Thymus (tissue), 14 donors: ENCODE measurements at places on chromosomes 5 and 9. TPM values are rescaled to one million over a fixed set of nuclear protein-coding genes. Genes with fewer than 3 reads are reported as not detected.
A peak's percentile ranks its signal among the peaks of the same experiment; 100 is the strongest.

Gene UGT3A2
- total RNA-seq, result 6.8 TPM

Gene FST
- 1.6 TPM for total RNA-seq

Gene LCN1
- 0.19 TPM for total RNA-seq

Gene IRGM
- 0.28 TPM for total RNA-seq

Gene EQTN
- total RNA-seq, result 0.05 TPM

Gene FAM151B
- 1.2 TPM for total RNA-seq

DNA sequence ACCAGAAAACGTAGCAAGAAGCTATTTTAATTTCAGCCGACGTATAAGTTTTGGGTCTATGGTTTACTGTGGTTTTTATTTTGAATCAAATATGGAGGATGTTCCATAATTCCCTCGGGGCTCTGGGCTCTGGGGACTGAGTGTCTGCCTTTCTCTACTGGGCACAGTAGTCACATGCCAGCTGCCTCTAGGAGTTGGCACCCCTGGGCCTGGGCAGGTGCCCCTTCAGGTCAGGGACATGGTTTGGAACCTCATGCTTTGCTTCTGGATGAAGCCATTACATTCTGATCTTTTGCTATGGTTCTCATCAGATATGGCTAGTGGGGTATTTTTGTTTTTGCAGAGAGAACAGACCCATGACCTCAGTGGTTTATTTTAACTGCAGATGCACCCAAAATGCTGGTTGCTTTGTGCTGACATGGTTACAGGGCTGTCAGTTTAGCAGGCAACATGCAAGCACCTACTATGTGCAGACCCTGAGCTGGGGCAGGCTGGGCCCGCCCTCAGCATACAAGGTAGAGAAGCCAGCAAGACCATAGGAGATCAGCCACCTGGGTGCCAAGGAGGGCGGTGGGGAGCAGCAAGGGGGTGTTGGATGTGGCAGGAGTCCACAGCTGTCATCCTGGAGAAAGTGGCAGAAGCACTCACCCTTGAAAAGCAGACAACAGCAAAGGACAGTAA, 54.5 kb upstream of the PSD2 start:
- peaks cover 4% of the 10 kb centered on the region for H3K27me3 ChIP-seq
- H3K36me3 ChIP-seq, result no peaks in the 10 kb centered on the region
- H3K4me1 ChIP-seq, result peaks cover 15% of the 10 kb centered on the region

- no peak overlapping the region for H3K4me3 ChIP-seq
- no peaks in the 10 kb centered on the region for H3K4me1 ChIP-seq
- H3K27ac ChIP-seq, result no peak overlapping the region
- no peaks in the 10 kb centered on the region for H3K27me3 ChIP-seq
Measured at GRCh38 chr5:8641786-8642505, 773.0 kb downstream of the MTRR start.

DNA sequence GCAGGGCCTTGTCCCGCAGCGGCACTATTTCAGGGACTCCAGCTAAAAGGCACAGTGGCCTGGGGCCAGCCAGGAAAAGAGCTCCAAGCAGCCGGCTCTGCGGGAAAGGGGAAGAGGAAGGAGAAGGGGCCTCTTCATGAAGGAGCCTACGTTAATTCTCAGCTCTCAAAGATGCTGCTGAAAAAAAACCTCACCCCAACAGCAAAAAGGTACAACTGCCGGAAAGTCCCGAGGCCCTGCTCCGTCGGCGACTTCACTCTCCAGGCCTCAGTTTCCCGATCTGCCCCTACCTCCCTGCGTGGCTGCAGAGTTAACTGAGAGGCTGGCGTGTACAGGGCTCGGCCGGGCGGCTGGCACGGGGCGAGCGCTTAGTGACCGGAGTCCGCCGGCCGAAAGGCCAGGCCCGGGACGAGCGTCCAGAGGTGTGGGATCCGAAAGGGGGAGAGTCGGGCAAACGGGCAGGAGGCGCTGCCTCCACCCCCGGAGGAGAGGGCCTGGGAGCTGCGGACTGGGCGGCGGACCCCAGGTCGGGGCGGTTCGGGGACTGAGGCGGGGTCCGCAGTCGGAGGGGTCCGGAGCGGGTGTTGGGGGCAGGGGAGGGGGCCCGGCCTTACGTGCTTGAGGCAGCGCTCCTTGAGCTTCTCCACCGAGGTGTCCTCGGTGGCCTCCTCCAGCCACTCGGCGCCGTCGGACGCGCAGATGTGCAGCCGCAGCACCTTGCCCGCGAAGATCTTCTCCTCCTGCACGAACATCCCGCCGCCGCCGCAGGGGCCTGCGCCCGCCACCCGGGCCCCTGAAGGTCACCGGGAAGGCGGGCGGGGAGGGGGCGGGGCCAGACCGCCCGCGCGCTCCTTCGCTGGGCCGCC, 529 bp downstream of the UBAC1 start:
- H3K36me3 ChIP-seq, result peaks cover 4% of the 10 kb centered on the region
- peaks cover 24% of the 10 kb centered on the region for H3K4me1 ChIP-seq
- no peaks in the 10 kb centered on the region for H3K27me3 ChIP-seq
- no peak for DNase-seq
- peak overlapping the region; percentile 67 for H3K27ac ChIP-seq

DNA sequence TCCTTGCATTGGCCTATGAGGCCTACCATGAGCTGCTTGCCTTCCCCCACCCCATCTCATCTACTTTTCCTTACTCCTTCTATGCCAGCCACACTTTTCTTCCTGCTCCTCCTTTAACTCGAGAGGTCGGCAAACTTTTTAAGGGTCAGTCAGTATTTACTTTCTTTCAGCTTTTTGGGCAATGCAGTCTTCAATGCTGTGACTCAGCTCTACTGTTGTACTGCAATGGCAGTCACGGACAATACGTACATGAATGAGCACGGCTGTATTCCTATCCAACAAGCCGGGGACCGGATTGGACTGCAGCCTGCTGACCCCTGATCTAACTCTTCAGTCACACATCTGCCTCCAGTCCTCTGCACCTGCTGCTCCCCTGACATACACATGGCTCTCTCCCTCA, 602 bp upstream of the ACTL7A start:
- no peaks in the 10 kb centered on the region for H3K27me3 ChIP-seq
- H3K36me3 ChIP-seq, result no peaks in the 10 kb centered on the region
- no peak overlapping the region for H3K4me3 ChIP-seq
- no peaks in the 10 kb centered on the region for H3K4me1 ChIP-seq
- DNase-seq, result no peak

DNA sequence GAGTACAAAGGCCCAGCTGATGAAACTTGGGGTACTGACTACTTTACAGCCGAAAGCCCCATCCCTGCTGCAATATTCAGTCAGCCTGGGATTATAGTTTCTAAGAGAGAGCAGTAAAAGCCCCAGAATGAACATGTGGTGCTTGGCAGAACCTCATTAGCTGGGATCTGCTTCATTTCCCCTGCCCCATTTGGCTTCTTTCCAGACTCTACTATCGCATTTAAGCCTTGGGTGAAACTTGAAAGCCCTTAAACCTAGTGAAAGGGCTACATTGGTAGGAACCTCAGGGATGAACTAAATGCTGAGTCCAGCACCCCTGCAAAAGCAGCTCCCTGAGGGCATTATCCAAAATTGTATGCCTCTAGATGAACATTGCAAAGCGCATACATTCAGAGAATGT, 631.1 kb downstream of the ACTL7B start:
- no peak overlapping the region for H3K4me3 ChIP-seq
- no peak for DNase-seq
- no peak overlapping the region for H3K27ac ChIP-seq
- H3K27me3 ChIP-seq, result no peaks in the 10 kb centered on the region
- H3K36me3 ChIP-seq, result no peaks in the 10 kb centered on the region

- no peak overlapping the region for H3K27ac ChIP-seq
- no peaks in the 10 kb centered on the region for H3K36me3 ChIP-seq
- H3K4me3 ChIP-seq, result no peak overlapping the region
- DNase-seq, result no peak
Measured at GRCh38 chr5:98144710-98145109, 628.8 kb upstream of the RGMB start.
